NCI-H187 (cell line): ENCODE measurements at places on chromosomes 3 and 15.

DNA sequence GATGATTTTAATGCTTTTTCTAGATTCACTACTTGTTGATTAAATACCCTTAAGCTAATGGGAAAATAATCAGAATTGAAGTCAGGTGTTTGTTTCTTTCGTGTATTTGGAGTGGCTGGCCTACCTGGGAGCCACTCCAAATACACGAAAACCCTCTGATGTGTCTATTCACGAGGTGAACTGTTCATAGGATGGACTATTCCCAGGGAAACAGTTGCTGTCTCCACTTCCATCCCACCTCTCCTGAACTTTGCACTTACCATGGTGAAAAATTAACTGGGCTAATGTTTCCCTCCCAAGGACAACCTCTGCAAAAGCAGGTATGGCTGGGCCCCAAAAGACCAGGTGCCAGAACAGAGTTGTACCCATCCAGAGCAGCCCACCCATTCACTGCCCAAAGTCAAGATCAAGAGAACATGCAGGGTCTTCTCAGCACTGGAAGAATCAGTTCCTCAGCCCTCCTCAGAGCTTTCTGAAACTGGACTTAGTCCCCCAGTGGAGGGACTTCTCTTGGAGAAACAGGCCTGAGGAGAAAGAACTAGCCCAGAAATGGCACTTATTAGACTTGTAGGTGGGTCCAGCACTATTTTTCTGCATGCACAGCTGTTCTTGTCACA, 2.9 kb upstream of the SMAD3 start:
- no peak for DNase-seq

DNA sequence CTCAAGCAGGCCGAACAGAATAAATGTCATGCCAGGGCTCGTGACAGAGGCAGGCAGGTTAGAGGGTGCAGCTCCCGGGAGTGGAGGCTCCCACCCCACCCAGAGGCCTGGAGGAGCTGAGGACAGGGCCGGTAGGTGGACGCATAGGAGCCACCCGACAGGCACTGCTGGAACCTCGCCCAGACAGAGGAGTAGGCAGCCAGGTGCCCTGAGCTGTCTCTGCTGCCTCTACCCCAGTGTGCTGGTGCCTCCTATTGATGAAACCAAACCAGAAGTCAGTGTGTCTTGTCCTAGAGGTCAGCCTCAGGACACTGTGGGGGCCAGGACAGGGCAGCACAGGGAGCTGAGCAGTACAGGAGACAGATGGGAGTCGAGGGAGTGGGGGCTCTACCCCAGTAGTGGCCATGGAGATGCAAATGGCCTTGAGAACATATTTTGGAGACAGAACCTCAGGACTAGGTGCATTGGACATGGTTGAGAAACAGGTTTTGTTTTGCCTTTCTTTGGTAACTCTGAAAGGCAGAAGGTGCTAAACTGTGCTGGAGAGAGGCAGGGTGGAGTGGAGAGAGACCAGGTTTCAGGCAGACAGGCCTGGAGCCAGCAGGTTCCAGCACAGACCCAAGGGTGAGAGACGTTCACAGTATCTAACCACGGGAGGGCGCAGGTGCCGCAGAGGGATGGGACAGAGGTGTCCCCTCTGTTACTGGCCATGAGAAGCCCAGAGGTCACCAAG, 15.4 kb upstream of the KLF15 start:
- DNase-seq = no peak

GRCh38 chr3:194861375-194861774, 175.7 kb downstream of the FAM43A start:
- no peak for DNase-seq

- no peak for DNase-seq
Measured at GRCh38 chr3:125357837-125358236, 17.3 kb downstream of the ZNF148 start.

DNA sequence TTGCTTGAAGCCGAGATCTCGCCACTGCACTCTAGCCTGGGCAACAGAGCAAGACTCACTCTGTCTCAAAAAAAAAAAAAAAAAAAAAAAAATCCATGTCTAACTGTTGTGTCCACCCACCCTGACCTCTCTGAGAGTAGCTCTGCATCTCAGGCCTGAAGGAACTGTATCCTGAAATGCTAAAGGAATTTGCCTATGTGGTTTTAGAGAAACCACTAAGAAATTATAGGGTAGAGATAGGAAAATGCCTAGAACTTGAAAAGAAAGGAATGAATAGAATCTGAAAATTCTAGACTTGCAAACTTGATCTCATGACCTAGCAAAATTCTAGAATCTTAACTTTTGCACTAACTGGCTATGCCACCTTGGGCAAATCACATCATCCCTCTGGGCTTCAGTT, 217.5 kb upstream of the ROPN1 start:
- DNase-seq = no peak

- DNase-seq = no peak
Measured at GRCh38 chr3:182651461-182651860, 141.8 kb upstream of the ATP11B start.

DNA sequence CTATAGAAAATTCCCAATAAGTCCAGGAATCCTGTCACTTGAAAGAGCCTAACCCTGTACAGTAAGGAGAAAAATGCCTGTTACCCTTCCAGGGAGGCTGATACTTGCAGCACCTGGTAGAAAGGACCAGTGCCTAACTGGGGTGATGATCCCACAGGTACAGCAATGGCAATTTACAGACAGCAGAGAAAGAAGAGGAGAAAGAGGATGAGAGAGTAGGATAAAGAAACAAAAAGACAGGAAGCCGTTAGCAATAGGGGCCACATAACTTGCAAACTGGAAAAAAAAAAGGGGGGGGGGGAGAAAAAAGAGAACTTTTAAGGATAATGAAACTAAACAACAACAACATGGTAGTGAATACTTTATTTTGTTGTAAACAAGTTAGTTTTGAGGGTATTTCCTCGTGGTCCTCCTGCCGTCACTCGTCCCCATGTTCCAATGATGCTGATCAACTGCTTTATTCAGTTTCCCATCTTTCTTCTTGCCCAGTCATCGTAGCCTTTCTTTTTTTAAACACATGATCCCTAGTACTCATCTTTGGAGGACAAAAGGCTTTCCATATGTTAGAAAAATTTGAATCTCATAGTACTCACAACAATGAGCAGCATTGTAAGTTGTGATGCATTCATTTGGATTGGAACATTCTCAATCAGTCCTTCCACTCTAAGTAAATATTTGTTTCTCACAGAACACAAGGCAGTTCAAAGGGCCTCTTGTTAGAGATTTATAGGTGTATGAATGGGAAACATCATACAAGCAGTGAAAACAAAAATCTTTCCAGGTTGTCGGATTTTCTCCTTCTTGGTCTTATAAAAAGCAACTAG, 8.6 kb downstream of the TM4SF1 start:
- DNase-seq = no peak
